ENCODE measurements at places on chromosomes 13 and 19.

- DNase-seq: no peak
Measured at GRCh38 chr13:64477146-64477545, 2753.0 kb downstream of the PCDH9 start.

DNA sequence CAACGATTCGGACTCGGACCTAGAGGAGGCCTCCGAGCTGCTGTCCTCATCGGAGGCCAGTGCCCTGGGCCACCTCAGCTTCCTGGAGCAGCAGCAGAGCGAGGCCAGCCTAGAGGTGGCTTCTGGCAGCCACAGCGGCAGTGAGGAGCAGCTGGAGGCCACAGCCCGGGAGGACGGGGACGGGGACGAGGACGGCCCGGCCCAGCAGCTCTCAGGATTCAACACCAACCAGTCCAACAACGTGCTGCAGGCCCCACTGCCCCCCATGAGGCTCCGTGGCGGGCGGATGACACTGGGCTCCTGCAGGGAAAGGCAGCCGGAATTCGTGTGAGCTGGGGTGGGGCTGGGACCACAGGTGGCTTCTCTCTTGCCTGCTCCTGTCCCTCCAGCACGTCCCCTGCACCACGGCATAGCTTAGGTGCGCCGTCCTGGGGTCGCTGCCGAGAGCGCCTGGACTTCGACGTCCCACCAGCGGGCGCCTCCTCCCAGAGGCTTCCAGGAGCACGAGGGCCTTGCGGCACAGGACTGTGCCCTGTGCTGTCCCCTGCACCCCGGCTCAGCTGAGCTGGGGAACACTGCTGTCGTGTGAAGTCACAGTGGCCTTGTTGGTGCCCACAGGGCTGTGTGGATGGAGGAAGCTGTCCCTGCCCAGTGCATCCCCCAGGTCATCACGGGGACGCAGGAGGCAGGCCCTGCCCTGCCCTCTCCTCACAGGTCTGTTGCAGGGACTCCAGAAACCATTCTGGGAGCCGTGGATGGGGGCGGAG is 9.3 kb downstream of the POLR2E start:
- DNase-seq: no peak

DNA sequence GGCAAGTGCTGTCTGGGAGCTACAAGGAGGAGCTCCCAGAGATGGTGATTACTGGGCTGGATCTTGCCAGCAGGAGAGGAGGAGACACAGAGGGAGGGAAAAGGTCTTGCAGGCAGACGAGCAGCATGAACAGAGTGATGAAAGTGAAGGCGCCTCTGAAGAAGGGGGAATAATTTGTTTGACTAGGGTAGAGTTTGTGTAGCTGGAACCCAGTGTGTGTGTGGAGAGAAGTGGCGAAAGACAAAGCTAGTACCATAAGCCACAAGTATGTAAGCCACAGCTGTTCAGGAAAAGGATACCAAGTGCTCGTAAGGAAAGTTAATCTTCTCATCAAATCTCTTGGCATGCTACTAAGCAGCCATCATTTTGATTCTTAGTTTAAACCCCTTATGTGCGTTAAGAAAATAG is 5.4 kb downstream of the FLT1 start:
- no peak for DNase-seq

- DNase-seq: no peak
Measured at GRCh38 chr13:47896546-47896945, 104.5 kb downstream of the SUCLA2 start.

- DNase-seq: no peak
Measured at GRCh38 chr19:31716826-31717225, 367.6 kb upstream of the TSHZ3 start.

- no peak for DNase-seq
Measured at GRCh38 chr19:14078411-14078810, 5.8 kb downstream of the MISP3 start.

DNA sequence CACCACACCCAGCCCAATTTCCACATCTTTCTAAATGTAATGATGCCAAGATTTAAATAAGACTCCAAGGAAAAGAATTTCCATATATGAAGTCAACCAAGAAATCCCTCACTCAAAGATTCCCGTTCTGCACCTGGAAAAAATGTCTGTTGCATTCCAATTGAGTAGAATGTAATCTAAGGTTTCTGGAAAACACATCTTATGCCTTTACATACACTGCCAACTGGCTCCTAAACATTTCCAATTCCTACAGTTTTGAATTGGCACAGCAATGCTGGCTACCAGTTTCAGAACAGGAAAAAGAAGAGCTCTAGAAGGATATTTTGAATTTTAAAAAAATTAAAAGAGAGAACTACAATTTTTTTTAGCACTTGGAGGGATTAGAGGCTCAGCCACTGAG is 43.0 kb downstream of the COL4A2 start:
- no peak for DNase-seq

DNA sequence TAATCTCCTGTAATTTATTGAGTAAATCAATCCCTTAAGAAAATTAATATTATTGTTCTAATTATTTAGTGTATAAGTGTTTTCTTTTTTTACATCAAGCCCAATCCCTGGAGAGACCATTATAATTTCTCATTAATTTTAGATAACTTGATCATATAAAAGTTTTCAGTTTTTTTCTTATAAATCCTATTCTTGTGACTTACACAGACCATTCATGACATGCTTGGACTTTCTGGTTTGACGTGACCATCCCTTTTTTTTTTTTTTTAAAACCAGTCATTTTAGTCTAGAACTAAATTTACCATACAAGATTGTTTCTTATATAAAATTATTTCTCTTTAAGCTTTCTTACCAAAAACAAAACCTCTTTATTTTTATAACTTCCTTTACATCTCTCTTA is 5.4 kb upstream of the MTRF1 start:
- DNase-seq: no peak

DNA sequence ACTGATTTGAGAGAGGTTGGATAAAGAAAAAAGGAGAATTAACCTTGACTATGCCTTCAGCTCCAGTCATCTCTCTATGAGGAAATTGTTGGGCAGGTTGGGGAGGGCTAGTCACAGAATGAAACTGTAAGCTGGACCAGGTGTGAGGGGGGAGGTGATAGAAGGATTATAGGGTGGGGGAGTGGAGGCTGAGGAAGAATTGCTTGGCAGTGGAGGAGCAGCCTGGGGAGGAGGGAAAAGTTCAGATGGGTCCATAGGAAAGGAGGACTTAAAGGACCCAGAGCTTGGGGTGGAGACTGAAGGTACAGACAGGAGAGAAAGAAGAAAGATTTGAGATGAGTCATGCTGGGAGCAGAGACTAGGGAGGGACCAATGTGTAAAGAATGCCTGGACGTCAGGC is 8.2 kb upstream of the ZNF431 start:
- DNase-seq: no peak

DNA sequence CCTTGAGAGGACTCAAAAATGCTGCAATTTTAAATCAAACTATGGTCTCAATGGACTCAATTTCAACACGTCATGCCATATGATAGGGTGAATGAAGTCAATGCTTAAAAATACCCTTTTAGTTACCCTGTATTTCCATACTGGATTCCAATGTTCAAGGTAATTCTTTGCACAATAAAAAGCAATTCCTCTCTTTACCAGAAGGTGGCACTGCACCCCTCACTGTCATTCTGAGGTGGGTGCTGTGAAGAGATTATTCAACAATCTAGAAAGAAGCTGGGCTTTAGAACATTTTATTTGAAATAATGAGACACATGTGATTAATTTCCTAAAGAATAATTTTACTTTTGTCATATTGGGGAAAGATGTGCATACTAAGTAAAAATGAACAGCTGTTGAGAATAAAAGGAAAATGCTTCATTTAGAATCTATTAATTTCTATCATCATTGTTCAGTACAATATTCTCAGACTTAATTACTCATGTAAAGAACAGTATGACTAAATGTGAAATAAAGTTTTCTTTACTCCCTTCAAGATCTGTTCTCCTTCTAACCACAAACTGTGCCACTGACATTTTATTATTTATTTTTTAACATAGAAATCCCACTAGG is 789.1 kb downstream of the GPC5 start:
- no peak for DNase-seq

DNA sequence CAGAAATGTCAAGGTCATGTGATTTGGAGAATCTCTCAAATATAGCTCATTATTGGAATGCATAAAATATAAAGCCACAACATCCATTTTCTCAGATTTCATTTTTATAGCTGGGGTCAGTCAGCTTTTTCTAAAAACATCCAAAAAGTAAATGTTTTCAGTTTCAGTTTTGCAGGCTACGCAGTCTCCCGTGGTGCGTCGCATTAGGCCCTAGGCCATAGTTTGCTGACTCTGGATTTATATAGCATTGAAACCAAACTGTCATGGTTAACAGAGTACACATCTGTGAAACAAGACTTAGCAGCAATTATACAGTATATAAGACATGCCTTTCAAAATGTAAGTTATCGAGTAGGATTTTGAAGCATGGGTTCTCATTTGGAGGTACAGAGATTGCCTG is 140.0 kb downstream of the IRS2 start:
- no peak for DNase-seq

DNA sequence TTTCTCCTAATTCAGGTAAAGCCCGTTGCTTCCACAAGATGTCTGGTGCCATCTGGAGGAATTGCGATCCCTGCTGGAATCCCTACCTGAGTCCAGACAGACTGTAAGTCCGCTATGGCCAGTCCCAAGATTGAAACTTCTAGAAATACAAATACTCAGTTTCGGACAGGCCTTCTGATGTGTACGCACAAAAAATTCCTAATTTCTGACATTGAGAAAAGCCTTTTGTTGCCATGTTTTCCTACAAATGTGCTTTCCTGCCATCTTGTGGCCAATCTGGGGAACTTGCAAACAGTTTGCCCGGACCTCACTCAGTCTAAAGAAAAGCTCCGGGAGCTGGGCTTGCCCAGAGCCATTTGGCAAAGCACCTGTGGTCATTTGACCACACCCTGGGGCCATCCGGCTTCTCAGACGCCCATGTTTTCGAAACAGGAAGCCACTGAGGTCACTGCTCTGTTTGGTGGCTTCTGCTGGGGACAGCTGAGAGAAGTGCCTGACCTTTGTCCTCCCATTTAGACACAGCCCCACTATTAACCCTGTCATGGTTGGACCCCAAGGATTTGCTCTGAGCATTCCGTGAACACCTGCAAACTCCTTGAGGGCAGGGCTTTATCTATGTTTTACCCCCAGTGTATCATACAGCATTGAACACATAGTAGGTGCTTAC is 79.4 kb downstream of the SLC15A1 start:
- peak; percentile 81 for DNase-seq

DNA sequence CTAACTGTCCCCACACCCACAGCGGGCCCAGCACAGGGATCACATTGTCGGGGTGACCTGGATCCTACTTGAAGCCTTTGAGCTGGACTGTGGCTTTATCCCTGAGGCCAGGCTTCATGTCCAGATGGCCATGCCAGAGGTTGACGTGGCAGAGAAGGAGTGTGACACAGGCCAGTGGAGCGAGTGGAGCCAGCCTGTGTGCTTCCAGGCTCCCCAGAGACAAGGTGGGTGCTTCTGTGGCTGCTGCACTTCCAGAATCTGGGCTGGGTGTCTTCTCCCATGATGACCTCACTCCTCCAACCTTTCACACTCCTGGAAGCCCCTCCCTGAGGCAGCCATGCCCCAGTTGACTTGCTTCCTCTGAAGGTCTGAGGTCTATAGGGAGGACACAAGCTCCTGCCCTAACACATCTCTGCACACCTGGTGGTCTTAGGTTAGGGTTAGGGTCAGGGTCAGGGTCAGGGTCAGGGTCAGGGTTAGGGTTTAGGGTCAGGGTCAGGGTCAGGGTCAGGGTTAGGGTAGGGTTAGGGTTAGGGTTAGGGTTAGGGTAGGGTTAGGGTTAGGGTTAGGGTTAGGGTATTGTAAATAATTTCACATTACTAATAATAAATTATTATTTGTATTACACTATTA is 13.1 kb upstream of the MZF1 start:
- DNase-seq: peak; percentile 65

DNA sequence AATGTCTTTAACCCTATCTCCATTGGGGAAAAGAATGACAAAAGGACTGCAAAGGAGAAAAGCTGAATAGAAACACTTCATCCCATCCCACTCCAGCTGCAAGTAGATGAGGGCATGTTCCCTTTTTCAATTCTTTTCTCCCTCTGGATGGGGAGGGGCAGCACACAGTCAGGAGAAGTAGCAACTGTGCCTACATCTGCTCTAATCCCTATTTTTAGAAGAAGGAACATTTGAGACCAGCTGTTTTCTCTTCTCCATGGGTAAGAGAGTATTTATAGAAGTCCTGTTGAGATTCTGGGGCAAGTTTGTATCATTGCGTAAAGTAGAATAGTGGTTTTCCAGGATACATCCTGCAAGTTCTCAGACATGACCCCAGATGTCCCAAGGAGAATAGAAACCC is 9.3 kb upstream of the GTF3A start:
- DNase-seq: no peak

DNA sequence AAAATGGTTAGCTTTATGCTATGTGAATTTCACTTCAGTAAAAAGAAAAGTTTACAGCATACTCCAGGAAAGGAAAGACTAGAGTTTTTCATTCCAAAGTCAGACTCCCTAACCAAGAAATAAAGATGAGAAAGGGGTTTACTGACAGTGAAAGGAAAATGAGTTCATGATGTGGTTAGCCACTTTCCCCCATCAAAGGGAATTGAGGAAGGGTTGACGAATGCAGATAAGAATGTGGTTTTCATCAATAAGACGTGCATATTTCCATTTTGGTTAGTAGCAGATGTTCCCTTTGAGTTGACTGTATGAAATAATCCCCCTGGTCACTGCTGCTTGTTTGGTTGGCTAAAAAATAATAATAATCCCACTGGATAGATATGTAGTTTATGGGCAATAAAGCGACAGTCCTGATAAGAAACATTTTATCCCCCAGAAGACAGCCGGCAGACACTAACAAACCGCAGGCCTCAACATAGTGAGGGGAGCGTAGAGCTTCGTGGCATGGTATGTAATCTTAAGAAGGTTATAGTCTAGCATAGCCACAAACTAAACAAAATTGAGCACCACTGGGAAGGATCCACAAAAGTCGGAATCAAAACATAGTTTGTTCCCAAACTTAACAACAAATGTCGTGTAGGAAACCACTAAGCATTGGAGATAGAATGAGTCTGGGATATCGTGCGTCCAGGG is 114.8 kb downstream of the COL4A2 start:
- DNase-seq: no peak

- DNase-seq: peak; percentile 99
Measured at GRCh38 chr19:13847407-13848339, 29.3 kb upstream of the NANOS3 start.

GRCh38 chr13:50635504-50635903 is 208.0 kb downstream of the DLEU7 start:
- DNase-seq: no peak

- DNase-seq: no peak
Measured at GRCh38 chr19:48244281-48244680, 11.4 kb downstream of the CARD8 start.

GRCh38 chr13:27794921-27795717 is 2.8 kb downstream of the GSX1 start:
- no peak for DNase-seq

Data from aorta (tissue), 5 donors.